ENCODE measurements at places on chromosomes 7 and 10.
A peak's percentile ranks its signal among the peaks of the same experiment; 100 is the strongest.

DNA sequence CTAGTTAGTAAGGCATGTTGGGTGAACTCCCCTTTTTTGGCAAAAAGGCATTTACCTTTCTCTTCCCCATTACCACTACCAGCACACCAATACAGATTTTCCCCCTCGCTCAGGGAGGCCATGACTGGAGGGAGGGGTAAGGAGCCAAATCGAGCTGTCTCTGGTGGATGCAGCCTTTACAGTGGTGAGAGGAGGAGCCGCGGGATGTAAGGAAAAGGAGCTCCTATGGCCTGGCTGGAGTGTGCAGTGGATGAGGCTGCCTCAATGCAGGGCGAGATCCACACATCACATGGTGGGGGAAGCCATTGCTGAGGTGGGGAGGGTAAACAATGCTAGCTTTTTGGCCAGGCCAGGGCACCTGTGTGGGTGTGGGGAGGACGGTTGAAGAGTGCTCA, 416.2 kb downstream of the EXOC4 start:
- no peak for DNase-seq

DNA sequence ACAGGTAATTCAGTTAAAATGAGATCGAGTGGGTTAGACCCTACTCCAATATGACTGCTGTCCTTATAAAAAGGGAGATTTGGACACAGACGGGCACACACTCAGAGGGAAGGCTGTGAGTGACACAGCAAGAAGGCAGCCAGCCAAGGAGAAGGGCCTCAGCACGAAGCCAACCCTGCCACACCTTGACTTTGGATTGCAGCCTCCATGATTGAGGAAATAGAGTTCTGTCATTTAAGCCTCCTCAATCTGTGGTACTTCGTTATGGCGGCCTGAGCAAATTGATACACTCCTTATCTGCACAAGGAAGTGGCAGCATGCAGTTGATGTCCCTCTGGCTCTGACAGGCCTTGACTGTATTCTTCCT, 43.8 kb downstream of the SH2D4B start:
- DNase-seq: no peak

- DNase-seq: no peak
Measured at GRCh38 chr7:108266491-108266890, 136.3 kb upstream of the LAMB4 start.

GRCh38 chr10:12944931-12945330, 56.6 kb downstream of the CCDC3 start:
- no peak for DNase-seq

- DNase-seq: no peak
Measured at GRCh38 chr7:159118197-159118595, 26.5 kb downstream of the VIPR2 start.

- no peak for DNase-seq
Measured at GRCh38 chr10:52071814-52072213, 242.3 kb upstream of the DKK1 start.

DNA sequence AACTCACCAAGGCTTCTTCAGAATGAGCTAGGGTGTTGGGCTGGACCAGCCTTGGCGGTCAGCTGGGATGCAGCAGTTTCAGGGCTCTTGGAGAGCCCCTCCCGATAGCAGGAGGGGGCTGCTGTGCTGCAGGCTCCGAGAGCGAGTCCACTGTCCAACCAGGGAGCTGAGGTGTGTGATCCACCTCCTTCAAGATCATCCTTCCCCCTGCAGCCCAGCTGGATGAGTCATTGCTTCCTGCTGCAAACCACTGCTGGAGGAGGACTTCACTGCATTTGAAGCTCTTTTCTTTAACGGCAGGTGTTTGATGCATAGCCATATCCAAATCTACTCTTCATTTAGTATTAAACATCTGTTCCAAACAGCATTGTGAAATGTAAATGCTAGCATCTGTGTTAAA, 54.2 kb upstream of the EBF3 start:
- peak; percentile 60 for DNase-seq

Data from hindlimb muscle (tissue), 1 donor.